ENCODE measurements at places on chromosomes 12 and 14.
A peak's percentile ranks its signal among the peaks of the same experiment; 100 is the strongest.

- DNase-seq = no peak
Measured at GRCh38 chr12:124344022-124344421, 49.1 kb downstream of the RFLNA start.

DNA sequence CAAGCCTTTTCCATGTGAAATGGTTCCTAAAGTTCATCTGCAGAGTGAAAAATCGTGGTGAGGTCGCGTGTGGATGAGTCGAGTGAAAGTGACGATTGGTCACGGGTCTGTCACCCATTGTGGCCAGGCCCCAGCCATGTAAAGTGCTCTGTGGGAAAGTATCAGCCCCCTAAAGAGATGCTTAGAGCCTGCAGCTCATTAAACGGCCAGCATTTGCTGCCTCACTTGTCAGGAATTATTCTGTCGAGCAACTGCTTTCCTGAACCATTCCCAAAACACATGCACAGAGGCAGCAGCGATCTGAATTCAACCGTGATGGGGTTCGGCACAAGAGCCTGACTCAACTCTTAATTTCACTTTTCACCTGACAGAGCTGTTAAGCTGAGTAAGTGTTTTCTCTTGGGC lies 16.0 kb downstream of the DBX2 start:
- no peak for DNase-seq

GRCh38 chr14:50985124-50985858 lies 41.0 kb upstream of the PYGL start:
- no peak for DNase-seq

DNA sequence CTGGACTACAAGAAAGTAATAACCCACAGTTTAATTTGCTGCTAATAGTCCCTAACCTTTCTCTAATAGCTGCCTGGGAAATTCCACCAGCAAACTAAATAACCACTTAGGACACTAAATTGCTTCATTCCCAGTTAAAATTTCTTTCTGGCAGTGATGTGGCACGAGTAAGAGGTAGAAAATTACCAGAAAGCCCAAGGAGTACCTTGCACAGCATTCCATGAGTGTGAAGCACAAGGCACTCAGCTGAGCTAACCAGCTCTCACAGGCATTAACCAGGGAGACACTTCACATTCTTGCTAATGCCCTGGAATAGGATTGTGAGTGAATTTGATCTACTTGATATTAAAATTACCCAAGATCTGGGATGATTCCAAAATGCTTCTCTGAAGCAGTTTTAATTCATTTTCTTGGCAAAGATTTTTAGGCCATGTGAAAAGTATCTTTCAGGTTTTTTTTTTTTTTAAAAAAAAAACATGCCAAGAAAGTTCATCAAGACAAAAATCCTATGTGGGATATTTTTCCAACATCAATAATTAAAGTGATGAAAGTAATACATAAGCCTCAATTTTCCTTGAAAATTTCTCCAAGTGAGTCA lies 29.5 kb downstream of the TSPAN8 start:
- no peak for DNase-seq

GRCh38 chr12:54784115-54784514 lies 70.2 kb upstream of the MUCL1 start:
- DNase-seq = no peak

- no peak for DNase-seq
Measured at GRCh38 chr12:50932787-50933280, 19.5 kb upstream of the HIGD1C start.

DNA sequence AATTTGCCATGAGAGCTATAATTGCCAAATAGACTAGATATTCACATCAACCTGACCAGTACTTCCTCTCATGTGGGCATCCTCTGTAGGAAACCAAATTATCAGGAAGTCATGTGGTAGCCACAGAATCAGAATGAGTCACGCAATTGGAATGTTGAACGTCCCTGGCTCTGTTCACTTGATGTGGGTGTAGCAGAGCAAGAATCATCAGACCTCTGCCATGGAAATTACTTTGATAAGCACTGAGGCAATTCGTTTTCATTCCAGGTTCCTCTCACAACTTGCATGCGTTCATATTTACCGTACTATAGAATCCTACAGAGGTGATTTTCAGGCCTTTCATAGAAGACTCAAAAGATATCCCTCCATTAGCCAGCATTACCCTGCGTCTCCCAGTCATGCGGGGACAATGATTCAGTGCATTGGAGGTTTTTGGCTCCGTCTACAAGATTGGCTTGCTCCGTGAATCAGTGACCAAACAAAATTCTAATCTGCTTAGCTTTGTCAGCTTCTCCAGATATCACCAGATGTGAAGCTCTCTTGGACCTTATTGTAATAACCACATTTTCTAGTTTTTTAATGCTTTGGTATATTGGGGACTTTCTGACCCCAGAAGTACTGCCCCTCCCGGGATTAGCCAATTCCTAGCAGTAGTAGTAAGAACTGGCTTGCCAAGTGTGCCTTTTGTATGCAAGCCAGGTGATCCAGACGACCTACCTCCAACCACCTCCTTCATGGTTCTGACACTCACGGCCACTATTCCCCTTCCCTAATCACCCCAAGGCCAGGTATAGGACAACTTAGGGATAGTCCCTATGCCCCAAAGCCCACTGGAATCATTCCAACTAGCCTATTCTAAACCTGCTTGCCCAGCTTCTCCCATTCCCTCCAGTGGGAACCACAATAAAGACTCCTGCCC lies 133.4 kb downstream of the KICS2 start:
- no peak for DNase-seq

GRCh38 chr14:38366374-38366773 lies 110.5 kb upstream of the CLEC14A start:
- no peak for DNase-seq

- peak; percentile 89 for DNase-seq
Measured at GRCh38 chr12:70242695-70243509, at the start of gene CNOT2. TSS of gene CNOT2 (plus strand) at chr12:70243433. CDS start at chr12:70278227, 34,794 bp downstream.

- DNase-seq = no peak
Measured at GRCh38 chr12:25382311-25383106, 131.8 kb upstream of the KRAS start.

DNA sequence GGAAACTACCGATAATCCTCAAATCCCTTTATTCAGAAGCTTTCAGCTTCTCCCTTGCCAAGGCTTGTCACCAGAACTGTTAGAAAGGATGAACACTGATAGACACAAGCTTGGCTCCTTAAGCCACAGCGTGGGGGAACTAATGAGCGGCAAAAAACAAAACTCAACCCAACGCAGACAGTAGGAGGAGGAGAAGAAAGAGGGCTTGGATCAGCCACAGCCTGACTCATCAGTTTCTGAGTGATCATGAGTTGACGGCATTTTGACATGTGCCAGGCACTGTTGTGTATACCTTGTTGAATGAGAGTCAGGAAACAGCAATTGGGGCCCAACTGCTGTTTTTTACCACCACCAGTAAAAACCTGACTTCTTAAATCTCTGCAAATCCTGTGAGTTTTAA lies 23.7 kb downstream of the PLXNC1 start:
- no peak for DNase-seq

GRCh38 chr12:107584563-107584962 lies 101.0 kb upstream of the PWP1 start:
- DNase-seq = peak; percentile 51

- no peak for DNase-seq
Measured at GRCh38 chr12:124305136-124305535, 10.2 kb downstream of the RFLNA start.

GRCh38 chr12:5661811-5662210 lies 229.9 kb downstream of the NTF3 start:
- no peak for DNase-seq

DNA sequence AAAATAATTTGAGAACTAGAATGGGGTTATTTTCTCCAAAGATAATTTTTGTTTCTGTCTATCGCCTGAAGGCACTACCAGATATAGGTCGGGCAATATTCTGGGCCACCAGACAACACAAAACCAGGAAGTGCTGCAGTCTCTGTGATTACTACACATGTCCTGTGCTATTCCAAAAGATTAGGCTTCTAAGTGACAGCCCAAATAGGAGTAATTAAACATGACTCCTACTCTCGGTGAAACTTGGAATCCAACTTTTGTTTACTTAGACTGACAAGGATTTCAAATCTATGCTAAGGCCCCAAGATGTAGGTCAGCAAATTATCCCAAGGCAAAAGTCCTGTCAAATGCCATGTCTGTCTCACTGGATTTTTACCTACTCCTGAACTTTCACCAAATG lies 157.6 kb upstream of the LRFN5 start:
- no peak for DNase-seq

DNA sequence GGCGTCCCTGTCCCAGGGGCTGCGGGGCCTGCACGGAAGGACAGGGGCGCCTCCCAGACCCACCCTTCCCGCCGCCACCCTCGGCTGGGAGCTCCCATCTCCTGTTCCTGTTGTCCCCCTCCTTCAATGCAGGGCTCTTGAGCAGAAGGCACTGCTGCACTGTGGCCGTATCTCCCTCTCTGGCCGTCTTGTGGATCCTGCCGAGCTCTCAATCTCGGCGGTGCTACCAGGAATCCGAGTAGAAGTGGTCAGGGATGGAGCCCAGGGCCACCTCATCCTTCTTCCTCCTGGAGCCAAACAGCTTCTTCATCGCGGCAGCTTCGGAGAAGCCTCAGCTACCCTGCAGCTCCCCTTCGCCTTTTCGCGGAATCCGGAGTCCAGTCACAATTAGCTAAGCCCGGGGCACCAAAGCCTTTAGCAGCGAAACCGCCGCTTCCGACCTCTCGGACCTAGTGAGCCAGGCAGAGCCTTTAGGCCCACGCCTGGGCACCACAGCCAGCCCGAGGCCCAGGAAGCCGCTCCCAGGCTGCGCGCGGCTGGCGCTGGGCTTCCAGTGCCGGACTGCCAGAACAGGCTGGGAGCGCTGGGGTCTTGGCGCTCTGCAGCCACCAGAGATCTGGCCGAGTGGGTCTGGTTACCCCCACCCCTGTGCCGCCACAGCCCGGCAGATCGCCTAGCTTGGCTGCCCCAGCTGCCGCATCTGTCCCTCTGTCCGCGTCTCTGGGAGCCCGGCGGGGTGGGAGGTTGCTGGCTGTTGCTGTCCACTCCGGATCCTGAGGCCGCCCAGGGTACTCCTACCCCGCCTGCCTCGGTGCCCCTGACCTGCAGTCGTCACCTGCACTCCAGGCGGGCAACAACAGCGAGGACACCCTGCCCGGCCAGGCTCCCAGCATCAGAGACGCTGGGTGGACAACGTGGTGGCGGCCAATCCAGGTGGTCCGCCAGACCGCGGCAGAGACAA lies 69.1 kb downstream of the ASCL4 start:
- no peak for DNase-seq

DNA sequence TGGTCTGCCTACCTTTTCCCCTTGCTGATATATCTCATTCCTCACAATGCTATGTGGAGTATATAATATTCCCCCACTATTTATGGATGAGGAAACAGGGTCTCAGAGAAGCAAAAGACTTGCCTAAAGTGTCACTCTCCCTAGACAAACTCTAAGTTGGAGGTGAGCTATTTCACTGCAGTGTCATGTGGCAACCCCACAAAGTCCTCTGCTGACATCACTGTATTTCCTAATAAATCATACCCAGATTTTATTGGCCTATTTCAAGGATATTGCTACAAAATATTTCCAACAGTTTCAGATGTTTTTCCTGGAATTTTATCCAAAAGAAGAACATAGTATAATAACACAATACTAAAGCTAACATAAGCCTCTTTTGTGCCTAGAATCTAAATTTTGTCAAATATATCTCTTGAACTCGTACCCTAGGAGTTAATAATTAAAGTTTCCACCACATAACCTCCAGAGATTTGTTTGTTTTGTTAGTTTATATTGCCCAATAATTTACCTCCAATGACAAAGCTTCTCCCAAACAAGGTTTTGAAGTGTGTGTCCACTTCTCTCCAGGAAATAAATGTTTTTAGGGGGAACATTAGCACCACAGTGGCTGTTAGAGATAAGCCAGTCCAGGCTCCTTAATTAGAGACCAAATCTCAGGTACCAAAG lies 215.1 kb downstream of the ASCL1 start:
- no peak for DNase-seq

DNA sequence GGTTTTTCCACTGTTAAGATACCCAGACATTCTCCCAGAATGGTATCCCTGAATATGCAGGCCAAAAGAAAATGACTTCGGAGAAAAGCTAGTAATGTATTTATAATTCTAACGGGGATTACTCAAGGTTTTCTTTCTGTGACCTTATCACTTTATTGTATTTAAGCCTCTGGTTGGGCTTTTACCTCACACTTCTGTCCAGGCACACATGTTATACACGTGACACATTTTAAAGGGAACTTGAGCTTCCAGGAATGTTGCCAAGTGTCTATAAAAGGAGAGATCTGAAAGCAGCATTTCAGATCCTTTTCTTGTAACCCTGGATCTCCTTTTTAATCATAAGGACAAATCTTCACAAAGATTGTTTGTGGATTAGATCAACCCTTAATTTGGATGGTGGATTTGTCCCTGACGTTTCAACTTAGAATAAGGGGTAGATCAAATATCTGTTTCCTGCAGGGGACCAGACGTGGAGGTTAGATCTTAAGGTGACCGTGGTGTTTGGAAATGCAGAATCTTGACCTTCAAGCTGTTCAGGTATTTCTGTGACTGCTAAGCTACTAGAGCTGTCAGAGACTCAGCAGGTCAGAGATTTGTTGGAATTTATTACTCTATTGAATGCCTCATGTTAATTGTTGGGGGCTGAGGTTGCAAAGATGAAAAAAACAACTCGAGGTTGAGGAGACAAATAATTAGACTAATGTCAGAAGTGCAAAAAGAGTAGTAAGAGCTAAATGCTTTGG lies 1.5 kb downstream of the CIPC start:
- DNase-seq = no peak

DNA sequence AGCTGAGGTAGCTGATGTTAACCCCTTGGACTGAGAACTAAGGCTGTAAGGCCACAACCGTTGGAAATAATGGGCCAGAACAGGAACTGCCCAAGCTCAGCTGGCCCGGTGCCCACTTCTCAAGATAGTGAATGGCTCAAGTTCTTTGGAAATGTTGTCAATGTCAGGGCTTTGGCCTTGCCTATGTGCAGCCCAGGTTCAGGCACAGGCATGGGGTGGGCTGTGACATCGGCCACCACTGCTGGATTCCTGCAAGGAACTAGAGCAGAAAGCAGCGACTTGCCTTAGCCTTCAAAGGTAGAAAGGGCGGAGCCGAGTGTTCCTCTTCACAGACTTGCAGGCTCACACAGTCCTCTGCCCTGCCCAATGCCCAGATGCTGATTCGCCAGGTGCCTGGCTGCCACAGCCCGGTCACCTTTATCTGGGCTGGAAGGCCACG lies 291.2 kb downstream of the ZFP36L1 start:
- DNase-seq = no peak

- no peak for DNase-seq
Measured at GRCh38 chr14:72054911-72055310, 122.7 kb downstream of the RGS6 start.

GRCh38 chr12:53963434-53964314 lies 9.0 kb downstream of the HOXC12 start:
- DNase-seq = no peak

- DNase-seq = no peak
Measured at GRCh38 chr12:63787306-63787705, 7.6 kb downstream of the RXYLT1 start.
